Stimulated activated CD8-positive, alpha-beta memory T cell treated with anti-CD3 and anti-CD28 coated beads, Interleukin-15, amount 100 ng/mL, for 24 hours (primary cell): ENCODE measurements at places on chromosomes 16 and 17.

GRCh38 chr17:43453331-43453812 lies 30.4 kb upstream of the DHX8 start:
- DNase-seq = no peak

DNA sequence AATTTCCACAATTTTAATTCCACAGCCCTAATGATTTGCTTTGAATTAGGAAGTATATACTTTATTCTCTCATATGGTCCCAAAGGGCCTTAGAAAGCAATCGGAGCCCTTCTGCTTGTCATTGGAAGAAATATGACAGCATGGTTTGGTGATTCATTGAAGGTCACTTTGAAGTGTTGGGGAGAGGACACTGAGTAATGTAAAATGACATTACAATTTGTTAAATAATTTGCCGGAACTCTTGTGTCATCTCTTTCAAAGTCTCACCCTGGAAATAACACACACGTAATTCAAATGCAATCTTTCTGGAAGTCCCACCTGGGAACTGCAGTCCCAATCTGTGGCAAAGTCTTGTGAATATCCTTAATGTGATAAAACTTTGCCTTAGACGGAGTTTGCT lies 59.8 kb downstream of the BMERB1 start:
- no peak for DNase-seq

DNA sequence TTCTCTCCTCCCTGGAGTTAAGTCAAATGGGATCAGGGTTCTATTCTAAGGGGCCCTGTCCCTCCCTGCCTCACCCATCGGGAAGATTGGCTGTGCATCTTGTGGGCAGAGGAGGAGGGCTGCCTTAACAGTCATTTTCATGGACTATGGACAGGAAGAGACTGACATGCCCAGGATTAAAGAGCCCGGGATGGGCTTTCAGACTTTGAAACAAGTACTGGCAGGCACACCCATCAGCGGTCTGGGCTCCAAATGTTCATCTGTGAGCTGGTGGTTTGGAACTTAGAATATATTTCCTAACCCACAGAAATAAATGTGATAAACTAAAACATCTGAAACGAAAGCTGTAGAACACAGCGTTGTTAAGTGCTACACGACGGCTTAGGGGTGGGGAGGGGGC lies 6.5 kb downstream of the SLC6A4 start:
- no peak for DNase-seq

GRCh38 chr16:10447289-10447688 lies 61.4 kb downstream of the ATF7IP2 start:
- no peak for DNase-seq

- no peak for DNase-seq
Measured at GRCh38 chr16:53212893-53213223, 158.1 kb downstream of the CHD9 start.

DNA sequence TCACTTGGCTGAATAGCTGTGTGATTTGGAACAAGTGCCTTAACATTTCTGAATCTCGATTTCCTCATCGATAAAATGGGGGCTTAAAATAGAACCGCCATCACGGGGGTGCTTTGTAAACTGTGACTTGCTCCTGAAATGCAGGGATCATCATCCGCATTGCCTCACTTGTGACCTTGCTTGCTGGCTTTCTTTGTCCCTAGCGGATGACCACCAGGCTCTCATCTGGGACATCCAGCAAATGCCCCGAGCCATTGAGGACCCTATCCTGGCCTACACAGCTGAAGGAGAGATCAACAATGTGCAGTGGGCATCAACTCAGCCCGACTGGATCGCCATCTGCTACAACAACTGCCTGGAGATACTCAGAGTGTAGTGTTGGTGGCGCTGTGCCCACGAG lies 11.9 kb upstream of the TACO1 start:
- no peak for DNase-seq

DNA sequence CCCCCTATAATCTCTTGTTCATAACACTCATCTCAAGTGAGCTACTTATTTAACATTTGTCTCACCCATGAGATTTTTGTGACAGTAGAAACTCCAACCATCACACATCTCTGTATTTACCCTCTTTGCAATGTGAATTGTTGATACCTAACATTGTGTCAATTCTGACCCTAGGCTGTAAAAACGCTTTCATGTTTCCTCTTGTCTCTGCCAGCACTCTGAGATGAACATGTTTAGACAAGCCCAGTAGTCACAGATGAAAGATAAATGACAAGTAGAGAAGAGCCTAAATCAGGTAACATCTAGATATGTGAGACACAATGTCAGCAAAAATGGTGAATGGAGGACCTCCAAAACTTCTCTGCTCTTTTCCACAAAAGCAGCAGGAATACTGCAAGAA lies 1254.5 kb upstream of the GOT2 start:
- no peak for DNase-seq

DNA sequence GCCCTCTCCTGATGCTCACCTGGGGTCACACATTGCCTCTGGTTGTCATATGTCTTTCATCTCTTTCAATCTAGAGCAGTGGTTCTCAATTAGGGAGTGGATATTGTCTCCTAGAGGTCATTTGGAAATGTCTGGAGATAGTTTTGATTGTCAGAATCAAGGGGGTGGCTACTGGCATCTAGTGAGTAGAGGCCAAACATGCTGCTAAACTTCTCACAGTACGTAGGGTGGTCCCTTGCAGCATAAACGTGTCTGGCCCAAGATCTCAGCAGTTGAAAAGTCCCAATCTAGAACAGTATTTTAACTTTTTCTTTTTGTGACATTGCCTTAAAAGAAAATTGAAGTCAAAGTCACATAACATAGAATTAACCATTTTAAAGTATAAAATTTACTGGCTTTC lies 30.5 kb upstream of the SLC5A10 start:
- DNase-seq = no peak

GRCh38 chr16:69469807-69470561 lies 45.6 kb downstream of the CYB5B start:
- DNase-seq = no peak

DNA sequence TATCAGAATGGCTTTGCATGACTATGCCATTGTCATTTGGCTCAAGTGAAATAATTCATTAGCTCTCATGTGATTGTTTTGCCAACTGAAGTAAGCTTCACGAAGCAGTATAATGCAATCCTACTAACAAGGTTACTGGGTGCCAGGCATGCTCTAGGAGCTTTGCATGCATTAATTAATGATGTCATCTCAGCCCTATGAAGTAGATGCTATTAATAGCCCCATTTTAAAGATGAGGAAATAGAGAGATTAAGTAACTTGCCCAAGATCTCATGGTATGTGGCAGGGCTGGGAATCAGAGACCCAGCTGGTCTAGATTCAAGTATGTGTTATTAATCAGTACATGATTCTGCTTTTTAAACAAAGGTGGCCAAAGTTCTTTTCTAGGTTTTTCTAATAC lies 14.1 kb downstream of the KRT39 start:
- DNase-seq = no peak

DNA sequence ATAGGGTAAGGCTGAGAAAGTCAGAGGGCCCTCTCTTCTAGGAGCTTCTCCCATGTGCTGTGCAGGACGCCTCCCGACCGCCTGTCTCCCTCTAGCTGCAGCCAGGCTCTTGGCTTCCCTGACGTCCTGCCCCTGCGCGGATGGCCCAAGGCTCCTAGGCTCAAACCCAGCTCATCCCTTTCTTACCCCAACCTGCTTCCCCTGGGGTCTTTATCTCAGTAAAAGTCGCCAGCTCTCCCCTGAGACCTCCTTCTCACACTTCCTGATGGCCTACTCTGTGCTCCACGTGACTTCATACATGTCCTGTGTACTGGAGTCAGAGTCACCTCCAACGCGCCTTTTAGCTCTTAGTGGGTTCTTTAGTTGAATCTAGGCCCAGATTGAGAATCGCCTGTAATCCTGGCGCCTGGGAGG lies 1.1 kb upstream of the ZNF747 start:
- no peak for DNase-seq

DNA sequence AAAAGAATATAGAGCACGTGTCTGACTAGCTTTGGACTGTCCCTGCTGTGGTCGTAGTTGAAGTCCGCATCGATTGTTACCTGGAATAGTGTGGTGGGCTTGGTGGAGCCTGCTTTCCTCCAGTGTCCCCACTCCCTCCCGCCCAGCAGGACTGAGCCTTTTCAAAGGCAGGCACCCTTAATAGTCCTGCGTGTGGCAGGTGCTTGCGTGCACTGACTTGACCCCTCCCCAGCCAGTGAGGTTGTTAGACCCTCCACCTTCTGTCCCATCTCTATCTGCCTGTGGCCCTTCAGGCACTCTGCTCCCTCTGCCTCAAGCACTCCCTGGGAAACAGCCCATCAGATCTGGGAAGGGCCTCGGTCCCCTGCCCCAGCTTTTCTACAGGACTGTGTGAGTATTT lies 36.6 kb downstream of the TMEM11 start:
- DNase-seq = no peak

- DNase-seq = no peak
Measured at GRCh38 chr16:84362471-84362941, 5.8 kb upstream of the ATP2C2 start.

GRCh38 chr17:77400445-77400870 lies 259.7 kb downstream of the SEC14L1 start:
- peak; percentile 52 for DNase-seq

DNA sequence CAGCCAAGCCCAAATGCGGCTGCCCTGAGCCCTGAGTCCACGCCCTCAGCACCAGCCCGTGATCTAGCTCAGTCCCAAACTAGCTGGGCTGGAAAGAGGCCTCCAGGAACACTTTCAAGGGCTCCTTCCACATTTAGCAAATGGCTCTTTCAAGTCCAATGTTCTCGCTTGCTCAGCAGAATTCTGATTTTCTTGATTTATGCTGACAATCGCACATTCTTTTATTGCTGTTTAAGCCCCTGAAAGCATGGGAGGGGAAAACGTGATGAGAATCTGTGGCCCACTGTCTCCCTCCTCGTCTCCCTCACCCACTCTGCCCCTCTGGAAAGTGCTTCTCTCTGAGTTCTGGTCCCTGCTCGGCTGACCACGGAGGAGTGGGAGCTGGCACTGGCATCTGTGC lies 293.8 kb downstream of the FOXL1 start:
- DNase-seq = no peak

- no peak for DNase-seq
Measured at GRCh38 chr17:60134396-60135150, 15.2 kb upstream of the CA4 start.

DNA sequence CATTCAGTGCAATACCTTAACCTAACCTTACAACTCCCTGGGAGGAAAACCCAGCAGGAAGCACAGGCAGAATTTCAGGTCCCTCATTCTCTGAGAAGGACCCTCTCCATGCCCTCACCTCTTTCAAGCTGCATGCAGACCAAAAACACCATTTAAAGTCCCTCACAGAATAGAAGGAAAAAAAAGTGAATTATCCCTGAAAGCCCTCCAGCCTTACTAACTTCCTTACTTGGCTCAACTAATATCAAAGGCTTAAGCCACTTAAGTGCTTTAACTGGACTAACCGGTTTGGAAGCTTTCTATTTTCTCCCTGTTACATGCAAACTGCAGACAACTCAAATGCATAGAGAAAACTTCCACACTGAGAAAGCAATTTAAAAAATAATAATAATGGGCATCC lies 60.5 kb downstream of the ADAMTS18 start:
- no peak for DNase-seq

DNA sequence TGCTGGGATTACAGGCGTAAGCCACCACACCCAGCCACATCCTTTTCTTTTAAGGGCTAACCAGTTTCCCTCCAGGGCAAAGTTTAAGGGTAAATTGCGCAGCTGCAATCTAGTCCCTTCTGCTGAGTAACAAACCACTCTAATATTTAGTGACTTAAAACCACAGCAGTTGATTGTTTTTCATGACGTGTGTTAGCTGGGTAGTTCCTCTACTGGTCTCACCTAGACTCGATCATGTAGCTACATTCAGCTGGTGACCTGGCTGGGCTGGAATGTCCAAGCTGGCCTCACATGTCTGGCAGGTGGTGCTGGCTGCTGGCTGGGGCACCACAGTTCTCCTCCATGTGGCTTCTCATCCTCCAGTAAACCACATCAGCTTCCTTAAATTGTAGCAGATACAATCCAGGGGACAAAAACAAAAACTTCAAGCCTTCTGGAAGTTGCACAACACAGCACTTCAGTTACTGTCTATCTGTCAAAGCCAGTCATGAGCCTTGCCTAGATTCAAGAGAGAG lies 75.5 kb downstream of the GPRC5B start:
- no peak for DNase-seq

DNA sequence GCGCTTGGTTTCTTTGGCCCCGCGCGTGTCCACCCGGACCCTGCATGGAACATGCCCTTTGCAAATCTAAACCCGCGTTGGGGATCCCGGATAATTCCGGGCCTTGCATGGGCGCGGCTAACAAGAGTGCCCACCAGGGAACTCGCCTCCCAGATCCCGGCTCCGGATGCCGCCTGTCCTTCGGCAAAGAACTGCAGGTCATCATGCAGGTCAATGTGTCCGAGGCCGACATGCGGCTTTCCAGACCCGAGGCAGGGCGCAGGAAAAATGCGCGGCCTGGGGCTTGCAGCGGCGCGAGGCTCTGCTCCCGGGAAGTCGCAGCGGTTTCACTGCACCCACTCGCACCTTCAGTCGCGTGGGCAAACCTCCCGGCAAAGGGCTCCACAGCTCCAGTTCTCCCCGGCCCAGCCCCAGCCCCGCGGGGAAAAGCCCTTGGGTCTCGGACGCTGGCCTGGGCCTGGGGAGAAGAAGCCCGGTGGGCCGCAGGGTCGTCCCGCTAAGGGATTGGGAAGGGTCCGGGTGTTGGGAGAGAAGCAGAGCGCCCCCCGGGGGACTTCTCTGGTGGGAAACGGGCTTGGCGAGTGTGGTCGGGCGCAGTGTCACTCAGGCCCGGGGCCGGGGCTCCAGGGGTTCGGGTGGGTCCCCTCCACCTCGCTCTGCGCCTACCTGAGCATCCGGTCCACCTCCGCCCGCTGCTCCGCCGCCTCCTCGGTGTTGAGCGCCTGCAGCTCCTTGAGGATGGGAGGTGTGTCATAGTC lies 805 bp downstream of the HNF1B start:
- DNase-seq = no peak

DNA sequence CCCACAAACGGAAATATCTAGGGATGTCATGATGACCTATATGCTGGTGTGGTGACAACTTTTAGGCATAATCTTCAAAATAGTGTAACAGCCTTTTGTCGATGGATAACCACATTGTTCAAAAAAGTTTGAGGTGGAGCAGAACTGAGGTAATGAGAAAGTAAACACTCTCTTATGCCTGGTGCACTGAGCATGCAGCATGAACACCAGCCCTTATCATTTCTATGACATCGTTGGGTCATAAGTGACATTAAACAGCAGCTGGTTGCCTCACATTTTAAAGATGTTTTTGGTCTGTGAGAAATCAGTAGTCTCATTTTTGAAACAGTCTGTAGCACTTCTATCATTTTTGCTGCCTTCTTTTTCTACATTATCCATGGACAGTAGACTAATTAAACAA lies 1.8 kb downstream of the KRT23 start:
- no peak for DNase-seq

GRCh38 chr16:50609049-50609448 lies 60.9 kb downstream of the NKD1 start:
- no peak for DNase-seq
